ENCODE measurements at places on chromosomes 11 and 22.

DNA sequence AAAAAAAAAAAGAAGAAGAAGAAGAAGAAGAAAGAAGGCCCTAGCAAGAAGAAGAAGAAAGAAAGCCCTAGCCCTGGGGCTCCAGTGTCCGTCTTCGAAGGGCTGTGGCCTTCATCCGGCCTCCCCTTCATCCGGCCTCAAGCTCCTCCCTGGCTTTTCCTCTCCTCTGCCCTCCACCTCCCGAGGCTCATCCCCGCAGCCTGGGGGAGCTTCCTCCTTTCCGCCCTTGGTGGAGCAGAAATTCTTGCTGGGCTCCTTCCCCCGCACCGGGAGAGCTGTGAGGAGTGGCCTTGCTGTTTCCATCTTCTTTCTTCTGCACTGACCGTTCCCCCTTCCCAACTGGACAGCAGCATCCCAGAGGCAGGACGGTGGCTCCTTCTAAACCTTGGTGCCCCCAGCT, 9.5 kb upstream of the LTO1 start:
- no peak for DNase-seq

DNA sequence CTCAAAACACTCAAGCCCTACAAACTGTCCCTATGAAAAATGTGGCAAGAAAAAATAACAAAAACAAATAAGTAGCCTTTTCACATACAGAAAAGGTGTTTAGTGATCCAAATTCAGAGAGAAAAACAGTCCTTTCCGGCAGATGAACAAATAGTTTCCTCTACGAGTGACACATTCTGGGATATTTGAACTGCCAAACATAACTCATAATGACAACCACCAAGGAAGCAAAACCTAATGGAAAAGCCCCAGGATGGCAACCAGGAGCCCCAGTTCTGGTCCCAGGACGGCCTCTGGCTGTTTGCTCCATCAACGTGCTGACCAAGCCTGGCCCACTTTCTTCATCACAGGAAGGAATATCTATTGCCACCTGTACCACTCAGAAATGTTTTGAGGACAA, 6.0 kb downstream of the PACSIN2 start:
- DNase-seq: no peak

DNA sequence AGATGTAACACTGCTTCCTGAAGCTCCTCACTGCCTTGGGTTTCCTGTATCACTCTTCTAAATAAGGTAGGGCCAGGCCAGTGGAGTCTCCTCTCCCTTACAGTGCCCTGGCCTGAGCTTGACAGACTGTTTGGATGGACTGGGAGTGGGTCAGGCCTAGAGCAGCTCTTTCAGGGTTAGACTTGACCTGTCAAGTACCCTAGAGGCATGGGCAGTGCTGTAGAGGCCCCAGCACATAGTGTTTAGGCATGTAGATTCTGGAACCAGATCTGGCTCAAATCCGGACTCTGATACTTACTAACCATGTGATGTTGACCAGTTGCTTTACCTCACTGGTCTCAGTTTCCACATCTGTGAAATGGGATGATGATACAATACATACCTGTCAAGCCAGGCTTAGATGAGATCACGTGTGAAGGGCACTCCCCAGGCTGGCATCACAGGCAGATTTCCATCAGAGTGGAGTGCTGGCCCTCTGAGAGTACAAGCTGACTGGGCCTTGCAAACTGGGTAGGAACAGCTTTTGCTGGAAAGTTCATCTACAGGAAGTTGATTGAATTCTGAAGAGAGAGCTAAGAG, 1.4 kb upstream of the MICAL2 start:
- no peak for DNase-seq

- no peak for DNase-seq
These were observed 25.0 kb upstream of the FZD4 start for GRCh38 chr11:86980086-86980796.

DNA sequence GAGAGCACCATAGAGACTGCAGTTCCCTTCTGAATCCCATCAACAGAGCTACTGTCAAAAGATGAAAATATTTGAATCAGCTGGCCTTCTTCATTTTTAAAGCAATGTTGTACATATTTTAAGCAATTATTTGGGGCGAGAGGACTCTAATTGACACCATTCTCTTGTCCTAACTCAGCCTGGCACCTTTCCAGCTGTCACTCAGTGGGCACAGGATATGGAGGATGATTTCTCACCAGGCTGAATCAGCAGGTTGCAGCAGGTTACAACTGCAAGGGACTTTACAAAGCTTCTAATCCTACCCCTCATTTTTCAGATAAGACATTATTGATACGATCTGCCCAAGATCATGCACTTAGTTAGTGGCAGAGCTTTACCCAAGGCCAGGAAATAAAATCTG, 11.9 kb upstream of the WT1 start:
- no peak for DNase-seq

GRCh38 chr11:6594142-6594768, 9.2 kb downstream of the RRP8 start:
- DNase-seq: no peak

DNA sequence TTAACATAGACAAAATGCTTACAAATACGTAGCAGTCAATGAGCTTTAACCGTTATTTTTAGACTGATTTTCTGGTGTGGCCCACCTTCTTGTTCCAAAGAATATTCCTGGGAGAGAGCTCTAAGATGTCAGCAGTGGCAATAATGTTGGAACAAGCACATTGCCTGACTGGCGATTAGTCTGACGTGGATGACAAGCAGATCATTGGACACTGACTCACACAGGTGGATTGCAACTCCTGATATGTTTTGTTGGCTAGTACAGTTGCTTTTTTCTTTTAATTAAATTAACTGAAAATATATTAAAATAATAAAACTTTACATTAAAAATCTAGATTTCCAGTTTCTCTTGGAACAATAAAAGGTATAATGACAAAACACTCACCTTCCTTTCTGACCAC, 78.0 kb downstream of the TENM4 start:
- no peak for DNase-seq

DNA sequence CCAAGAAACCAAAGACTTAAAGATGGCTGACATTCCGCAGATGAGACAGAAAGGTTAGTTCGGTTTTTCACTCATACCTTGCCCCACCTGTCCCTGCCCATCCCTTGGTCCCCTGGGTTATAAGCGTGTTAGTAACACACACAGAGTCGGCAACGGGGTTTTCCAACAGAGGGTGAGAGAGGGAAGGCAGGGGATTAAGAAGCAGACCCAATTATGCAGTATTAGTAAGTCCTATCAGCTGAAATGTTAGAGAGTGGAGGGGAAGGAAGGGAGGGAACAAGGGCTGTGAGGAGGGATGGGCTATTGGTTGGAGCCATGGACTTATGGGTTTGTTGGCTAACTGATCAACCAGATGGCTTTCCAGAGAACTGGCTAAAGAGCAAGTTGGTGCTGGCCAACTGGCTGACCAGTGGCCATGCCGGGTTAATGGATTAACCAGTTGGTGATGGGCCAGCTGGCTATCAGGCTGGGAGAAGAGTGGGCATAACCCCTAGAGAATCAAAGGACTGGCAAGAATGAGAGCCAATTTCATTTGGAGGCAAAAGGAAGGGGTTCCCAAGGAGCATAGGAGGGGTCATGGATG, 45.5 kb downstream of the NRXN2 start:
- DNase-seq: no peak

- peak; percentile 47 for DNase-seq
These were observed 373.5 kb downstream of the GUCY1A2 start for GRCh38 chr11:106644824-106645223.

DNA sequence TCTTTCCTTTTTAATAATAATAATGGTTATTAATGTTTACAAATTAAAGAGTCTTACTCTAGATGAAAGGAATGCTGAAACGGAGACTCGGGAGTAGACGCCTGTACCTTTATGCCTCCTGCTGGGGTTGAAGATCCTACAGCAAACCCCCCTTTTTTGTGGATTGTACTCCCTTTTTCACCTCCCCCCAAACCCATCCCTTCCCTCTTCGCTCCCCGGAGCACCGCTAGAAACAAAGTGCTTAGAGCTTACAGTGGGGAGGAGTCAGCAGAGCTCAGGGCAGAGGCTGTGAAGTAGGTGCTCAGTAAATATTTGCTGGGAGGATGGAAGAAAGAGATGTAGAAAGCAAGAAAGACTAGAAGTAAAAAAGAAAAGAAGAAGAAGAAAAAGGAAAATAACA, 169.7 kb downstream of the NXPE2 start:
- no peak for DNase-seq

DNA sequence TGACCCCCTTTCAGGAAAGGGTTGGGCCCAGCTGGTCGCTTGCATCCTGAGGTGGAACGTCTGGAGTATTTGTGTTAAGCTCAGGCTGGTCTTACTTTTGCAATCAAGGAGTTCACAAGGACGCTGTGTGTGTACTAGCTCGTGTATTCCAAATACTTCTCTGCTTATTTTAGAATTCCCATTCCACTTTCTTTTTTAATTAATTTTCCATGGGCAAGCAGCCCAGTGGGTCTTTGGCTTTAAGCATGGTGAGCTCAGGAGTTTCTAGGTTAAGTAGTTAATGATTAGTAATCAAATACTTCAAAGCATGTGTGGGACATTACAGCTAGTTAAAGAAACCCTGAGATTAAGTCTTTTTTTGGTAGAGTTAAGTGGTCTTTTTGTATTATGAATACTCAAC, 68.6 kb downstream of the CSNK2A3 start:
- DNase-seq: no peak

DNA sequence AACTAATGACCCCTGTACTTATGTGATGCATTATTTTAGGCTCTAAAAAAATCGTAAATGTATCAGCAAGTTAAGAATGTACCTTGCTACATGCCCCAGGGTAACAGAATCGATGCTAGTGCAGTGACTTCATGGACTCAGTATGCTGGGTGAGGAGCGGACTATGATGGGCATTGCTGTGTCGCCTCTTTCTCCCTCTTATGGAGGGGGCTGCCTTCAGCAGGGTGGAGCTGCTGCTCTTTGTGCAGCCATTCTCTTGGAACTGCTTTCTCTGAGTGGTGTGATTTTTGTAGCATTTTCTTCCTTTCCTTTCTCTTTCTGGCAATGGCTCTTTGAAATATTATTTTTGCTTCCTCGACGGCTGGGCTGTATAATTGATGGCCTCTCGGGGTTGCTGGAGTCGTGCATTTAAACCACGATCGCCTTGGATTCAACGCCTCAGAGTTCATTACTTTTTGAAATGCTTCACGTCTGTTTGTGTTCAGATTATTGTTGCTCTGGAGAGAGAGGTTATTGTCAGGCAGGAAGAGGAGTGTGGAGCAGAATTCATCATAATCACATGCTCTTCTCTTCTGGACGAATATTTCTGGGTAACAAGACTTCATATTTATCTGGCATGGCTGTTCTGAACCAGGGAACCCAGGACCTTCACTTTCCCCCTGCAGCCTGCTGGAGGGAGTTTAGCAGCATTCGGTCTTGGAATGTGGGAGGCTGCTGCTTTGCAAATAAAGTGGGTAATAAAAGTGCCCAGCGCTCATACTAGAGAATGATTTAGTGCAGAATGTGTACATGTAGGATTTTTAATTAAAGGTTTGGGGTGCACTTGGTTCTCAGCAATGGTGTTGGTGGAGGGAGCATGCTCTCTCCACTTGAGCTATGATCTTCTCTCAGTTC, 804.2 kb downstream of the NTM start:
- DNase-seq: no peak

DNA sequence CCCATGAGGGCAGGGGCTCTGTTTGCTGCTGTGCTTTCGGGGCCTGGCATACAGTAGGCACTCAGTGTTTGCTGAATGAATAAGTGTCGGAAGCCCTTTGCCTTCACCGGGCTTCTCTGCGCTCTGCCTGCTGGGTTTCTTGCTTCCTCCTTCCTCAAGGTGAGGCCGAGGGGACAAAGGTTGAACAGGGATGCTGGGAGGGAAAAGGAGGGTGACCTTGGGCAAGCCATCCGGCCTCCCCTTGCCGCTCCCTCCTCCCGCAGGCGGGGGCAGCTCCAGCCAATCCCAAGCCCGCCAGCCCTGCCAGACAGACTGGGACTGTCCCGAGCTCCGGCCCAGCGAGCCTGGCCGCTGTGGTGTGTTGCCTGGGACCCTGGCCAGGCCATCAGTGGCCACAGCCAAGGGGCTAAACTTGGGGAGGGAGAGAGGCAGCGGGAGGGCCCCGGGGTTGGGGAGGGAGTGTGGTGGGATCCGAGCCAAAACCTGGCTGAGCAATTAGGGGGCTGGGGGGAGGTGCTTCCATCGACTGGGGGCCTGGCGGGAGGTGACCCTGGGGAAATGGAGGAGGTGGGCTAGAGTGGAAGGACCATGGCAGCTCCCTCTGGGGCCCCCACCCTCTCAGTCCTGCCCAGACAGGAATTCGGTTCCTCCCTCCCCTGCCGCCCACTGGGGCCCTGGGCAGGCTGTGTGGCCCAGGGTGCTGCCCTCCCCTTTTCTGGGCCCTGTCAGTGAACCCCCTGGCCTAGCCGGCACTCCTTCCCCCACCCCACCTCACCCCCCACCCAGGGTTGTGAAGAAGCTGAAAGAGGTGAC, 3.4 kb upstream of the RCOR2 start:
- no peak for DNase-seq

GRCh38 chr11:115631609-115632008, 127.4 kb upstream of the CADM1 start:
- no peak for DNase-seq

- no peak for DNase-seq
These were observed 18.1 kb upstream of the MS4A4E start for GRCh38 chr11:60261014-60261413.

DNA sequence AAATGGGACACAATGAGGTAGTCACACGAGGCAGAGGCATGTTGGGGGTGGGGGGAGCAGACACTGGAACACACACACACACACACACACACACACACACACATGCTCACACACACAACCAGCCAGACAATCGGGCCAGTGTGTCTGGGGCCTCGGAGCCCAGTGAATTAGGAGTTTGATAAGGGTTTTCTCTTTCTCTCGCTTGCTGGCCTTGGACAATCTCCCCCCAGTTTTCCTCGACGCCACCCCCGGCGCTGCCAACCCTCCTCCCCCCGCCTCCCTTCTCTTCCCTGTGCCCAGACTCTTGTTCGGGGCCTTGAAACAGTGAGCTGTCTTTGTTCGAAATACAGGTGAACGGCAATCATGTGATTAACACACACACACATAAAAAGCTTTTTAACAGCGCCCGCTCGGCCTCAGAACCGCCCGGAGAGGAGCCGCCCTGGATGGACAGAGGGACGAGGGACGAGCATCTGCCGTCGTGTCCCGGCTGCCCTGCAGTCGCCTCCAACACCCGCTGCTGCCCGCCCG, 1.5 kb upstream of the SOX10 start:
- no peak for DNase-seq

- DNase-seq: no peak
These were observed 53.8 kb downstream of the COPB1 start for GRCh38 chr11:14445542-14446530.

Data from cardiac fibroblast (primary cell).